Lower leg skin (tissue), 4 donors: ENCODE measurements at places on chromosomes 5 and 9.

DNA sequence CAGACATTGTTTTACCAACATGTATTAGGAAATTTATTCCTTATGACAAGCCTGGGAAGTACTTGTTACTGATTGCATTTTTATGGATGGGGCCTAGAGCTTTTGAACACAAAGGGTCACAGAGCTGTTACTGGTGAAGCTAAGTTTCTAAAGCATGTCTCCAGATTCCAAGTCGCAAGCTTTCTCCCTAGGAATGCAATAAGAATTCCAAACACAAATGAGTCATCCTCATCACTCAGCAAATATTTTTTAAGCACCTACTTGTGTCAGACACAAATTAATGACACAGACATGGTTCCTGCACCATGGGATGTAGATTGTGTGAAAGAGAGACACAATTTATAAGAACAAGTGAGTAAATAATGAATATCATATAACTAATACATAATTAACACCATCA lies 11.0 kb upstream of the SH3RF2 start:
- no peak for DNase-seq

DNA sequence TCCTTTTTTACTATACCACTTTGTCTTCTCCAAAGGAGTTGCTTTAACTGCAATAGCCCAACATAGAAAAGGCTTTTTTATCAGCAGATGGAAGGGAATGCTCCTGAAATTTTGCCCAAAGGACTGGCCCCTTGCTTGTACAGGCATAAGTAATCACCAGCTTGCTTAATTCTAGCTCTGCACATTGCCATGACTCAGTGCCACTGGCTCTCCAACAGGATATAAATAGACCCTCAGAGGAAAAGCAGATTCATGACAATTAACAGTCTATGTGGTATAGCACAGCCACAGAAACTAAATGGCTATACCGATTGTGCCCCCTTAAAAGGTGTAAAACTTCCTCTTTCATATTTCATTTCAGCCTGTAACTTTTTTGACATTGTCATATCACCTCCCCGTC lies 227.0 kb downstream of the ZNF608 start:
- no peak for DNase-seq

GRCh38 chr5:72648480-72648879 lies 141.3 kb upstream of the ZNF366 start:
- DNase-seq: no peak

- no peak for DNase-seq
These were observed 27.9 kb downstream of the IPPK start for GRCh38 chr9:92642041-92642451.

- DNase-seq: no peak
These were observed 13.3 kb downstream of the ITGA2 start for GRCh38 chr5:53002491-53002890.

DNA sequence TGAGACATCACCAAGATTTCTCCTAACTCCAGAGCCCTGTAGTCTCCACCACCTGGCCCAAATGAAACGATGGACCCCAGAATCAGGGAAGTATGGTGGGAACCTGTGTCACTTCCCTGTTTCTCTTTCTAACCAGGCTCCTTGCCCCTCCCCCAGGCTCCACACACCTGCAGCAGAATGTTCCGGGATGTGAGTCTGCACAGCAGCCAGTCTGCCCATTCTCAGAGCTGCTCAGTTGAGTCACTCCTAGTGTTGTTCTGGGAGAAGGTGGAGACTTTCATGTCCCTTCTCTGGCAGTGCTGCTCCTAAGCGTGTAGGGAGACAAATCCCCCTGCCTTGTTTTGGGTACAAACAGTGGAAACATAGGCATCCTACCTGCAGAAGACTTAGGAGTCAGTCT lies 76.0 kb upstream of the XPA start:
- no peak for DNase-seq

DNA sequence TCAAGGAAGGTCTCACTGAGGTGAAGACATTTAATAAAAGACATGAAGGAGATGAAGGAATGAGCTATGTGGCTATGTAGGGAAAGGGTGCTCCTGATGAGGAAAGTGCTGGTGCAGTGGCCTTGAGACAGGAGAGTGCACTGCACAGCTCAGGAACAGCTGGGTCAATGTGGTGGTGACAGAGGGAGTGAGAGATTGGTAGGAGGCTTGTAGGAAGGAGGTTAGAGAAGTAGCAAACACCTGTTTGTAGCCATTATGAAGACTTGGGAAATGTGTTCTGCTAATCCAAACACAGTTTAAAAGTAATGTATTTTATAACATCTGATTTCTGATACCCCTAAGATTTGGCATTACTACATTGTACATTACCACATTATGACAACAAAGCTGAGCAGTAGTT lies 115.1 kb upstream of the MTAP start:
- no peak for DNase-seq

- DNase-seq: no peak
These were observed 14.2 kb downstream of the CCNJL start for GRCh38 chr5:160298189-160298588.

DNA sequence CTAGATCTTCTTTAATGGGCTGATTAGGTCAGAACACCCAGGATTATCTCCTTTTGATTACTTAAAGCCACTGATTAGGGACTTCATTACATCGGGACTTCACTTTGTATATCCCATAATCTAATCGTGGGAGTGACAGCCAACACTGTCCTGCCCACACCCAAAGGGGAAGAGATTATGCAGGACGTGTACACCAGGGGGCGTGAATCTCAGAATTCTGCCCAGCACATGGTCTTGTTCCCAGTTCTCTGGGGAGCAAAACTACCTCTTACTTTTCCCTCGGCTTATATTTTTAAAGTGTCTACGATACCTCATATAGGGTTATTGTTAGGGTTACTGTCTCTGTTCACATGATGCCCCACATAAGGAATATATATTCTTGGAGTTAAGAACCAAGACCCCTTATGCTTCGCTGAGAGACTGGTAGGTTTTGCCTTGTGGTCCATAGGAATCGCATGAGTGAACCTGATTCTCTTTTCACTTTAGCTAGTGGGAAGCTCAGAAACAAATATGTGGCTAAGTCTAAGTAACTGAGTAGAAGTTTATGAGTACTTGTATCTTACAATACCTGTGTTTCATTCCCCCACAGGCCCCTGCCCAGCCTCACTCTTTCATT lies 192.7 kb downstream of the GNA14 start:
- DNase-seq: no peak

DNA sequence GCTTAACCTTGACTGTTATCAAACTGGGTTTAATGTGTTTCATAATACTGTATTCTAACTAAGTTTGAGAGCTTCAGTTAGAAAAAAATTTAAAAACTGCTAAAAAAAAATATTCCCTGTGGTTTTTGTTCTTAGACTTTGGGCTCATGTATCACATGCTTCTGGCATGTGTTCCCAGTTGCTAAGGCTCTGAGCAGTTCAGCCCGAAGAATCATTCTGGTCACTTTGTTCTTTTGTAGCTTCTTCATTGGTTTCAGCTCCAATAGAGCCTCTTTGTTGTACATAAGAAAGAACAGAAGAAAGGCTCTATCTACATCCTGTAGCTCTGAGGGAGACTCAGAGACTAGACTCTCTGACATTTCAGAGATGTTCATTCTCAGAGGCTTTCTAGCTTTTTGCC lies 25.6 kb downstream of the KCNN2 start:
- DNase-seq: no peak

DNA sequence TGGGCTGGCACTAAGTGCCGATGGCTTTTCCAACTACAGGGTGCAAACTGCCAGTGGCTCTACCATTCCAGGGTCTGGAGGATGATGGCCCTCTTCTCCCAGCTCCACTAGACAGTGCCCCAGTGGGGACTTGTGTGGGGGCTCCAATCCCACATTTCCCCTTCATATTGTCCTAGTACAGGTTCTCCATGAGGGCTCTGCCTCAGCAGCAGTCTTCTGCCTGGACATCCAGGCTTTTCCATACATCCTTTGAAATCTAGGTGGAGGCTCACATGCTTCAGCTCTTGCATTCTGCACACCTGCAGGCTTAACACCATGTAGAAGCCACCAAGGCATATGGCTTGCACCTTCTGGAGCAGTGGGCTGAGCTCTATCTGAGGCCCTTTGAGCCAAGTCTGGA lies 70.3 kb downstream of the TSSK1B start:
- no peak for DNase-seq

GRCh38 chr5:153636670-153637451 lies 146.4 kb downstream of the GRIA1 start:
- DNase-seq: no peak
